T-cell (primary cell): ENCODE measurements at places on chromosomes 12 and 14. TPM values are rescaled to one million over a fixed set of nuclear protein-coding genes. Genes with fewer than 3 reads are reported as not detected.

- no peak for DNase-seq
Measured at GRCh38 chr12:92036061-92036620, 109.5 kb downstream of the BTG1 start.

- no peak for DNase-seq
Measured at GRCh38 chr12:93514853-93515252, 47.5 kb downstream of the MRPL42 start.

- DNase-seq, result no peak
Measured at GRCh38 chr12:107822356-107822755, 47.9 kb downstream of the ASCL4 start.

GRCh38 chr14:86902176-86902950, 1090.6 kb downstream of the GALC start:
- no peak for DNase-seq

DNA sequence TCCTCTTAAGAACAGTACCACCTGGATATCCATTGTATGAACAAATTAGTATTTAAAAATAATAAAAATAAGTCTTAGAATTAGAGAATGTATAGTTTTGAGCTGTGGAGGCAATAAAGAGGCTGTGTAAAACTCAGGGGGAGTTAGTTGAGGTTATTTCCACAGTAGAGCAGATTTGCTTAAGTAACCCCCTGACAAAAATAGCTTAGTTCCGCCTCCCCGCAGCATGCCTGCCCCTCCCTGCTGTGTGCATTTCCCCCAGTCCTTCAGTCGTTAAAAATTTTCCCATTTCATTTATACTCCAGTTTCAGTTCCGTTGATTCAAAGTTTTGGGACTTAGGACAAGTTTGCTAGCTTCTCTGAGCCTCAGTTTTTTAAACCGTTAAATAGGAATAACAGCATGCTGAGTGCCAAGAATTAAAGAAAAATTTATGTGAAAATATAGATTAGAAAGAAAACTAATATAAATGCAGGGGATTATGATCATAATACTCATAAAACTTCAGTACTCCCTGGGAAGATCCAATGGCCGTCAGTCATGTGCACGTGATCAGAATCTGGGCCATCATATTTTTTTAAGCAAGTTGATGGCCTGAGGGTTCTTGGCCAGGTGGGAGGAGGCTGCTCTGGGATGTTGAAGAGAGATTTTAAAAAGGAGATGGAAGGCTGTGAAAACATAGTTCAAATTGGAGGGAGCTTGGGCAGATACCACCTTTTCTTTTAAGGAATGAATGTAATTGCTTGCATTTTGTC, 14.5 kb upstream of the SLC38A2 start:
- no peak for DNase-seq

- DNase-seq, result no peak
Measured at GRCh38 chr14:23366426-23366921, 1.5 kb upstream of the EFS start.

DNA sequence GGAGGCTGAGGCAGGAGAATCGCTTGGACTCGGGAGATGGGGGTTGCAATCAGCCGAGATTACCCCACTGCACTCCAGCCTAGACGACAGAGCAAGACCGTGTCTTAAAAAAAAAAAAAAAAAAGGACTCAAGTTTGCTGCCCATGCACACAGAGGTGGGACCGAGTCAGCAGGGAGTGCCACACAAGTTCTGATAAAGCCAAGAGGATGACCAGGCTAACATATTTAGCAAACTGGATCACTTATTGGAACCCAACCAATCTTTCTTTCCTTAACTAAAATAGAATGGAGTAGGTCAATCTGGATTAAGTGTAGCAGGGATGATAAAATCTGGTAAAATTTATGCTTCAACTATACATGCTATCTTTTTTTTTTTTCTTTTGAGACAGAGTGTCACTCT, 190.4 kb upstream of the FOXN3 start:
- DNase-seq, result no peak

DNA sequence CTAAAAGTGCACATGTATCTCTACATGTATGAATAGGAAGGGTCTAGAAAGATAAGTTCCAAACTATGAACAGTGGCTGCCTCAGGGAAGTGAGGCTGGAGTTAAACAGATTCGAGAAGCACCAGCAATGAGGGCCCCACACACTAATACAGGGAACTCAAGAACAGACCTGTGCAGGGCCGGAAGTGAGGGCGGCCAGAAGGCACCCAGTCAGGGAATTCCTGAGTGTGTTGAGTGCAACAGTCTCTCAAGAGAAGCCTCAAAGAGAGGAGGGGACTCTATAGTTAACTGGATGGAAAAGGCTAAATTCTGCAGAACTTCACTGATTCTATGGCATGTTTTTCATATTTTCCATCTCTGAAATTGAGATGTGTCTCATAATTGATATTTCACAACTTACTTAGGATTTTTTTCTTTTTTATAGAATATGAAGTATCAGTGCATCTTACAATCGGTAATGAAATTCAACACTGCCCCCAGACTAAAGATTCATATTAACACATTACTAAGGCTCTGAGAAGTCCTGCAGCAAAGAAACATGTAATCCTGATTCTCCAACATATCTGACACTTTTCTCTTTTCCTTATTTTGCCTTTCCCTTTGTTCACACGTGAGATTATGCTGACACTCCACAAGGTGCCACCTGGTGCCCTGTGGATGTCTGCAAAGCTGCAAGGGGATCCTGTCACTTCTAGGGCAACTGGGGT, 61.3 kb downstream of the CHGA start:
- DNase-seq, result no peak

DNA sequence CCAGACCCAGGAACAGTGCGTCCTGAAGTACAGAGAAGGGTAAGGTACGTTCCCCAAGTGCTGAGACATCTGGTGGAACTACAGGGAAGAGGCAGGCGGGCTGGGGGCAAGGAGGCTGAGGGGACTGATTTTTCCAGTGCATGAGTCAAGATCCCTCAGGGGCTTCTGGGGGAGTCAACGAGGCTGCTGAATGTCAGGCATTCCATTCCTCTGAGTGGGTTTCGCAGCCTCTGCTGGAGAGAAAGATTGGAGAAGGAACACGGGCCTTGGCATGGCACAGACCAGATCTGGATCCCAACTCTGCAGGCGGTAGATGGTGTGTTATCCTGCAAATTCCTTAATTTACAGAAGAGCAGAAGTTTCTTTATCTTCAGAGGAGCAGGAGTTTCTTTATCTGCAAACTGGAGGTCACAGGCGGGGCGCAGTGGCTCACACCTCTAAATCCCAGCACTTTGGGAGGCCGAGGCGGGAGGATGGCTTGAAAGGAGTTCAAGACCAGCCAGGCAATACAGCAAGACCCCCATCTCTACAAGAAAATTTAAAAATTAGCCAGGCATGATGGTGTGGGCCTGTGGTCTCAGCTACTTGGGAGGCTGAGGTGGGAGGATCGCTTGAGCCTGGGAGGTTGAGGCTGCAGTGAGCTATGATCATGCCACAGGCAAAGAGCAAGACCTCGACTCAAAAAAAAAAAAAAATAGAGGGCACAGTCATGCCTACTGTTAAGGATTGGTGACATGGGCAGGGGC, 132.6 kb upstream of the MAP1LC3B2 start:
- no peak for DNase-seq

DNA sequence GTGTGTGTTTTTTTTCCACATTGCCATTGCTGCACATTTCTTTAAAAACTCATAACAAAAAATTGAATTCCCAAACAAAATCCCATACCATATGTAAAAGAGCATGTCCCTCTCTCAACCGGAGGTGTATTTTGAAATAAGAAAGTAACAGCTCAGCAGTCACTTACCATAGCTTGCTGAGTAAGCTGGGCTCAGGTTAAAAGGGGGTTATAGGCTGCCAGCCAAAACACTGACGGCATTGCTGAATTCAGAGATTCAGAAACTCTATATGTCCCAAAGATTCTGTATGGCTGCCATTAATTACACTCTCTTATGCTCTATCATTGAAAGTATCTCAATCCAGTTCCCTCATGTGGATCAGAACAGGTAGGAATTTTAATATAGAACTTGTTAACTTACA, 276.0 kb downstream of the FOXG1 start:
- DNase-seq, result no peak

TCTN2 gene
- 11.9 TPM for total RNA-seq

KLRC1 gene
- 2.9 TPM for total RNA-seq

CRIP2 gene
- 6.4 TPM for total RNA-seq

DHRS1 gene
- total RNA-seq, result 34.2 TPM
